ENCODE measurements at places on chromosomes 16 and 17.

GRCh38 chr16:50651835-50652438 is 29.2 kb downstream of the SNX20 start:
- no peak for DNase-seq

- DNase-seq: no peak
Measured at GRCh38 chr16:4082474-4083044, 33.7 kb downstream of the ADCY9 start.

DNA sequence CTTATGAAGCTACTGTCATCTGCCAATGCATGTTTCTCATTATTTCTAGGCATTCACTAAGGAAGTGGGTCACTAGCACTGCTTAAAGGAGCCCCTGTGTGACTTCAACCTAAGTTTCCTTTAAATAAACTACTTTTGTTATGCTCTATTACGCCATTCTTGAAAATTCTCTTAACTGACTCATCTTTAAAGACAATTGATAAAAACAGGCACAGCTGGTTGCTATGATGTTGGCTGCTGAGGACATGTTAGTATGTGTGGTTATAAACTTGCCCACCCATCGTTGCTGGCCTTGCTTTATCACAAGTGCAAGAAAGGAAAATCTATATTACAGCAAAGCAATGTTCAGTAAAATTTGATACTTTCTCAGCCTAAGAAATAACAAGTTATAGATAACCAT is 75.8 kb upstream of the CNTNAP4 start:
- no peak for DNase-seq

DNA sequence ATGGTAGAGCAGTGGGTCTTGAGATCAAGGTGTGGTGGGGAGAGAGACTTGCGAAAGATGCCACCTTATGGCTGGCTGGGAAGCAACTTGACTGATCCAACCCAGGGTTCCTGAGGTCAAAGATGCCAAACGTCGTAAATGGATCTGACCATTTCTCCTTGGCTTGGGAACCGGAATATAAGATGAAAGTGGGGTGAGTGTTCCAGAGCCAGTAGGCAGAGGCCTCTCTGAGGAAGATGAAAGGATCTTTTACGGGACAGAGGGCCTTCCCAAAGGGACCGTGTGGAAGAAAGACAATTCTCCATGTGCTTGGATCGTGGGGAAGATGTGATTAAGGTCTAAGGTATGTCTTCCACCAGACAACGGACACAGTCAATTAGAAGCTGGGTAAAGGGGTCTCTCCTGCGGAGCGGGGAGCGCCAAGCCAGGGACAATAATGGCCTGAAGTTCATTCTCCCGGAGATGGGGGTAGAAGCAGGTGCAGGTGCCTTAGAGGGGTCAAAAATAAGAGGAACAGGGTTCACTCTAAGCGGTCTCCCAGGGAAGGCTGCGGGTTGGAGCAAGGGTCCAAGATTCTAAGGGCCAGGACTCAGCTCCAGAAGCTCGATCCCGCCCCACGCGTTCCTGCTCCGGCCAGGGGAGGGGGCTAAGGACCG is 800 bp downstream of the FXR2 start:
- DNase-seq: no peak

DNA sequence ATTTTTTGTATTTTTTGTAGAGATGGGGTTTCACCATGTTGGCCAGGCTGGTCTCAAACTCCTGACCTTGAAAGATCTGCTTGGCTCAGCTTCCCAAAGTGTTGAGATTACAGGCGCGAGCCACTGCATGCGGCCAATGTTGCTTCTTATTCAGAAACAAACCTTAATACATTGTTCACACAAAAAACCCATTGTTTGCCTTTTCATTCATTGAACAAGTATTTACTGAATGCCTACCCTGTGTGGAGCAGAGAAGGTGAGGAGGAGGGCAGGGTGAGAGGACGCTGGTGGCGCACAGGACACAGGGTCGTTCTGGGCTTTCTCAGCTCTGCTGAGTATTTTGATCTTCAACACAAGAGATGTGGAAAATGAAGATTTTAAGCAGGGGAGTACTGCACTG is 8.0 kb upstream of the KRT23 start:
- DNase-seq: no peak

DNA sequence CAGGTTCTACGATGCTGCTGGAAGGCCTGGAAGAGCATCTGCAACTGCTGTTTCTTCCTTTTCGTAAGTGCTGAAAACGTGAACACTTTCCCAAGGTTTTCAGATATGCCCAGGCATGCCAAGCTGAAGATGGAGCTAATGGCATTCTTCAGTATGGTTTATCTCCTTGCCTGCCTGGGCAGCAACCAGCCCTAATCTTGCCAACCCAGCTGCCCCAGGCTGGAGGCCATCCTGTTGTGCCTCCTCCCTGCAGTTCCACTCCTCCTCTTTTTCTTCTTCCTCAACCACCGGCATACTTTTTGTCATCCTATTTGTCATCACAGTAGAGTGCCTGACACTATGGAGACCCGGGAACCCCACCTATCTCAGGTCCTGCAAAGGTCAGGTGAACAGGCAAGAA is 1849.3 kb downstream of the TP53TG3F start:
- DNase-seq: no peak

DNA sequence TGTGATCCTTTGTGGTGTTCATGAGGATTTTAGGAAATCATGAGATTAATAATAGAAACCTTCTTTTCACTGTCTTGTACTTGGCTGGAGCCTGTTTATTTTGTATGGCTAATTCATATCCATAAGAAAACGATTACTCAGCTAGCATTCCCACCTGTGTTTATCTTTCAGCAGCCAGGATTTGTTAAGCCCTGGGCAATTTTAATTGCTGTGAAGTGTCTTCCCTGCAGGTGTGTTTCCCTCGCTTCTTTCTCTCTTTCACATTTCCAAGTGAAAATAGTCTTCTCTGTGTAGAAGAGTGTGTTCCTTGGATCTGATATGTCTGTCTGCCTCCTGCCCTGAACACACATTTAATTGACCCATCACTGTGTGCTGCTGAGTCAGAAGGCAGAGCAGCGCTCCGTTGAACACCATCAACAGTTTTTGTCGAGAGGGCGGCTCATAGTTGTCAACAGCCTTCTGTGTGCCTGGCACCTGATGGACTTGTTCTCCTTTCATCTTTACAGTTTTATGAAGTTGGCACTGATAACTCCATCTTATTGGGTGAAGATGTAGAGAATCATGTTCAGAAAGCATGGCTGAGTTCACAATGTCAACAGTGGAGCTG is 83.2 kb downstream of the SPECC1 start:
- no peak for DNase-seq

- peak; percentile 92 for DNase-seq
Measured at GRCh38 chr16:89700100-89700648, 1.3 kb downstream of the SPATA2L start.

GRCh38 chr16:67370661-67371060 is 22.6 kb downstream of the TPPP3 start:
- no peak for DNase-seq

GRCh38 chr17:74646231-74646630 is 22.7 kb upstream of the CD300E start:
- no peak for DNase-seq

DNA sequence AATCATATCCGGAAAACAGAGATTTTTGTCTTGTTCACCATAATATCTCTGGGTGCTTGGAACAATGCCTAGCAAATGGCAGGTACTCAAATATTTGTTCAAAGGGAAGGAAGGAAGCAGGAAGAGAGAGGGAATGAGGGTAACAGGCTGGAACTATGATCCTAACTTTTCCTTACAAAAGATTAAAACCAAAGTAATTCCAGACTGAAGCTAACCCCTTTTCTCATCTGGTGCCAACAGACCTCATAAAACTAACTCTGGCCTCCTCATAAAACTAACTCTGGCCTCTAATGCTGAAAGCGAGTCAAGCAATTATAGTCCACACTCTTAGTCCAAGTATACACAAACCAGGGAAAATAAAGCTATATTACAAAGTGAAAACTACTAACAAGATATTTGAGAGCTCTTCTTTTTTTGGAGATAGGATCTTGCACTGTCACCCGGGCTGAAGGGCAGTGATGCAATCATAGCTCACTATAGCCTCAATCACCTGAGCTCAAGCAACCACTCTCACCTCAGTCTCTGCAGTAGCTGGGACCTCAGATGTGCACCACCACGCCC is 84.6 kb downstream of the KANSL1 start:
- DNase-seq: no peak

- DNase-seq: no peak
Measured at GRCh38 chr16:19666477-19666876, 51.5 kb downstream of the KNOP1 start.

DNA sequence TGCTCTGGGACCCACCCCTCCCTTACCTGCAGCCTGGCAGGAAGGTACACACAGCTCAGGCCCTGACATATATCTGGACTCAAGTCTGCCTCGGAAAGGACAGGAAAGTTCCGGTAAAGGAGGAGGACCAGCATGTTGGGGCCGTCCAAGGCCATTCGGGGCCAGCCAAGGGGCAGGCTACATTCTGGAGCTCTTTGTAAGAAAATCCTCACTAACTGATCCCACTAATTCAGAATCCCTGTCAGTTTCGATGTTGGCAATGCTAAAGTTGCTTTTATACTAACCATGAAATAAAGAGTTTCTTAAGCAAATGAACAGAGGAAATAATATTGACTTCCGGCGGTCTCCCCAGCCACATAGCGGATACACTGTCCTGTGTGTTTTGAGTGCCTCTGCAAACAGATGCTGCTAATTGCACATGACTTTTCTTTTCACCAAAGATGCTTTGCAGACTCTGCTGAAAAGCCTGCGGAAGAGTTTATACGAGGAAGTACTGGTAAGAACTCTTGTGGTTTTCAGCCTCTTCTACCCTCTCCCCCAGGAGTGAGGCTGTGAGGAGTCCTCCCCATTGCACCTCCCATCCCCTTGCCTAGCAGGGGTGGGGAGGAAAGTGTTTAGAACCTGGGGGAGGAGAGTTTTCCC is 54.8 kb downstream of the PLXDC1 start:
- no peak for DNase-seq

- no peak for DNase-seq
Measured at GRCh38 chr17:75501378-75502071, 13.8 kb downstream of the CASKIN2 start.

DNA sequence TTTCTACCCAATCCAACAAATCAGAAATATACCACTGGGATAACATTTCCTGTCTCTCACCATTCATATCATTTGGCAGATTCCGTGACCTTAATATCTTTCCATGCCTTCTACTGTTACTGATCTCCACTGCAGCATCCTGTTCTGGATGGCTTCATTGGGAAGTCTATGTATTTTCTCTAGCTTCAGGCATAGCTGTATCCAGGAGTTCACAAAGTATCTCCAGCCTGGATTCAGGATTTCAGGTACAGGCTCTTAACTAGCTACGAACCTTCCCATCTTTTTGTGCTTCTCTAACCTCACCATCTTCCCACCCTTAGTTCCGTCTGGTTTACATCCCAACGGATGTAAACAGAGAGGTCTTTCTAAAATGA is 15.2 kb upstream of the USP10 start:
- DNase-seq: no peak

GRCh38 chr16:28051486-28051885 is 12.0 kb downstream of the GSG1L start:
- no peak for DNase-seq

DNA sequence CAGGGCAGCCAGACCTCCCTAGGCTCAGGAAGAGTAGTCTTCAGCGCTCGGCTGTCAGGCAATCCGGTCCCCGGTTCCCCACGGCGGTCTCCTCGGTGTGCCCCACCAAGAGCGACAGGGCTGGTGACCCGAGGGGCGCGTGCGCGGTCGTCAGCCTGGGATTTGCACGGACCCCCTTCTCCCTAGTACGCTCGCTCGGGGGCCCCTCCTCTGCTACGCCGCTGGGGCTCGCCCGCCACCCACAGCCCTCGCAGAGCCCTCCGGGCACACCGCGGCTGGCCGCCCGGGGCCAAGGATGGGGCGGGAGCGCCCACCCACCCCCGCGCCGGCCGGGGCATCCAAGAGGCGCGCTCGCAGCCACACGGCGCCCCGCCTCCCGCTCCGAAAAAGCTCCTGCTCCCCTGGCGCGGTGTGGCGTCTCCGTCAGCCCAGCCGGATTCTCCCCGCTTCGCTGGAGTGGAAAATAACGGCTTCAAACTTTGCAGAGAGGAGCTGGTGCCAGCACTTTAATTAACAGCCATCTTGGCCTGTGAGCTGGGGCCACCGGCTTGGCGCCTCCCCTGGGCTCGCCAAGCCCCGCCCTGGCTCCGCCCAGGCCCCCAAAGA is 2.1 kb upstream of the C1QL1 start:
- DNase-seq: no peak

GRCh38 chr16:21950782-21951521 is 2.2 kb upstream of the UQCRC2 start:
- no peak for DNase-seq

GRCh38 chr17:64632194-64632593 is 29.9 kb downstream of the SMURF2 start:
- DNase-seq: no peak

DNA sequence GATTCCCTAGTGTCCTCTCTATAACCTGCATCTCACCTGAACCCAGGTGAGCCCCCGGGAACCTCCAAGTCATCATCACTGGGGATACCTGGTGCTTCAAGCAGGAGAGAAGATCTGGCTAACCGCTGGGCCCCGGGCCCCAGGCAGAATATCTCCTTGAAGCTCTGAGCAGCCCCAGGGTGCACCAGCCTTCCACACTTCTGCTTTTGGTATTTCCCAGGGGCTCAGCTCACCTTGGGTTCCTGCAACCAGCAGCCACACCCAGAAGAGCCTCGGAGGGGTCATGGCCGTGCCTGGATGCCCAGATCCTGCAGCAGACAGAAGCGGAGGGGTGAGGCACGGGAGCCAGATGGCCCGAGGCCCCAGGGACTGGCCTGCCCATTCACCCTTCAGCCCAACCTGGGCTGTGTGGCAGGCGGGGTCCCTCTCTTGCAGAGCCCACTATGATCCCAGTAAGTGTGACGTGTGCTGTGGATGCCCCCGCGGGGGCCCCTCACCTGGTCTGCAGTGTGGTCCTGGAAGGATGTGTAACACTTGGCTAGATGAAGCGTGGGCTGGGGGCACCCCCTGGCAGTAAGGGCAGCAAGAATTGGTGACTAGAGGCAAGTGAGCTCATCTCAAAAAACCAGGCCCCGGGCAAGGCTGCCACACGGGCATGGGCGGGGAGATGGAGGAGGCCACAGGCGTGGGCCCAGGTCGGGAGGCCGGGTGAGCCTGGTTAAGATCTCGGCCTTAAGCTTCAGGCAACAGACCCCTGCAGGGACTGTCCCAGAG is 2.6 kb downstream of the LGALS3BP start:
- DNase-seq: no peak

DNA sequence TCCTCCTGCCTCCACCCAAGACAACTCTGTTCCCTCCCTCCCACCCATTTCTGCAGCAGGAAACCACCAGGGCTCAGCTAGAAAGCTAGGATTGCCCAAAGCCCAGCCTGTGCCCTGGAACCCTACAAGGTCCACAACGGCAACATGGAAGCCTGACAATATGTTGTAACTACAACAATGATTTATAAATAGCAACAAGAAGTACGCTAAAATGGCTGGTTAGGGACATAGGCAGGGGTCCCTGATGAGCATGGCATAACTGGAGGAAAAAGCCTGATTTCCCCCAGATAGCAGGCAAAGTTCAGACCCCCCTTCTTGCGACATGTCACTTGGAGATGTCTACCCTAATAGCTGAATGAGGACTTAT is 6.6 kb downstream of the ST3GAL2 start:
- no peak for DNase-seq
